ENCODE measurements at places on chromosomes 11 and 22.

GRCh38 chr11:113593698-113594308 lies 112.3 kb downstream of the TMPRSS5 start:
- no peak for DNase-seq

- DNase-seq: no peak
Measured at GRCh38 chr11:108500721-108501120, 2.5 kb upstream of the POGLUT3 start.

GRCh38 chr22:45332001-45332400 lies 22.3 kb downstream of the FAM118A start:
- DNase-seq: no peak

DNA sequence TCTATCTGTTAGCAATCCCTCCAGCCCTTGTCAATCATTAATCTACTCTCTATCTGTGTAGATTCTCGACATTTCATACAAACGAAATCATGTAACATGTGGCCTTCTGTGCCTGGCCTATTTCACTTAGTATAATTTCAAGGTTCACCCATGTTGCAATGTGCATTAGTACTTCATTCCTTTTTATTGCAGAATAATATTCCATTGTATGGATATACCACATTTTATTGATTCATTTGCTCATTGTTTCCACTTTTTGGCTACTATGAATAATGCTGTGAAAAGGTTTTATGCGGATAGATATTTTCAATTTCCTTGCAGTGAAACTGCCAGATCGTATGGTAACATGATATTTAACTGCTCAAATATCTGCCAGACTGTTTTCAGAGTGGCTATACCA lies 100.1 kb downstream of the MIAT start:
- DNase-seq: no peak
